ENCODE measurements at places on chromosomes 3 and 15.

DNA sequence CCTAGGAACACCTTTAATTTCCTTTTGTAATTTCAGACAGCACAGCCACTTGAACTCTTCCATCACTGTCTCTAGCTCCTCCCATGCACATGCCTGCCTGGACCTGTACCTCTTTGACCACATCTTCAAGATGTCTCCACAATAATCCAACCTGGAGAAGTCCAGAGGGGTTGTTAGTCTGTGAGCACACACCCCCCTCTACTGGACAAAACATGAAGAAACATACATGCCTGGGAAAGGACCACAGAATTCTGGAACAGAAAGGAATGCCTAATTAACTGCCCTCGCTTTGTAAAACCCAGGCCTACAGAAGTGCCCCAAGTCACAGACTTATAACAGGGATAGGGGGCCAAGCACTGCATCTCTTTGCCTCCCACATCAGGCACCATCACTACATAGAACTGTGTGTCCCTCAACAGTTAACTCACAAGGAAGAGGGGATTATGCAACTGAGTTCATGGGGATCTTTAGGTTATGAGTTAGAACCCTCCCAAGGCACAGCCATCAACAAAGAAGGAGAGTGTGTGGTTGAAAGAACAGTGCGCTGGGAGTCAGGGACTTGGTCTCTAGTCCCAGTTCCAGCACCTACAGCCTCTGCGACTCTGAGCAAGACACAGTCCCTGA is 61.7 kb downstream of the FMN1 start:
- peak; percentile 26 for DNase-seq

DNA sequence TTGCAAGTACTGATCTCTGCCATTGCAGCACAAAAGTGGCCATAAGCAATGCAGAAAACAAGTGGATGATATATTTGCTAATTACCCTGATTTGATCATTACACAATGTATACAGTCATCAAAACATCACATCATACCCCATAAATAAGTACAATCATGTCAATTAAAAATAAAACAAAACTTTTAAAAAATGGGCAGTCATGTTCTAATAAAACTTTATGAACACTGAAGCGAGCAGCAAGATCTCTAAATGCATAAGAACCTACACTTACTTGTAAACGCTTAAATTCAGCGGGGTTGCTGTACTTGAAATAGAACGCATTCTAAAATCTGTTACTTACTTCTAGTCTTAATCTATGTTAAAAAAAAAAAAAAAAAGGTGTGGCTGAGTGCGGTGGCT is 73.4 kb downstream of the AQR start:
- no peak for DNase-seq

GRCh38 chr15:55221090-55222011 is 24.6 kb upstream of the RSL24D1 start:
- DNase-seq = no peak

GRCh38 chr3:115928376-115928775 is 305.1 kb downstream of the GAP43 start:
- no peak for DNase-seq

DNA sequence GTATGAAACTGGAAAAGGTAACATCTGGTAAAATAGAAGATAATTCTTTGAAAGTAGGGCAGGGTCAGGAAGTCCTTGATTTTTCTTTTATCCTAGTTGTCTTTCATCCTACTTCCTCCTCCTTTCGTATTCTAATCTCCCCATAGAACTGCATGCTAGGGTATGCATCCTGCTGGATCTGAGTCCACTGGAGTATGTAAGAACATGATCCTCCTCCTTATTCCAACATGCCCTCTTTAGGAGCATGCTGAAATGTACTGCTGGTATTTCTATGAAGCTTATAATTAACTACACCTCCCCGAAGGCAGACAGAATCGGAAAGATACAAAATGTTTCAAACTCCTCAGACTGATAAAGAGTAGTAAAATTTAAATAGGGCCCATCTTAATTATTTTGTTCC is 493.8 kb downstream of the AGBL1 start:
- DNase-seq = no peak

DNA sequence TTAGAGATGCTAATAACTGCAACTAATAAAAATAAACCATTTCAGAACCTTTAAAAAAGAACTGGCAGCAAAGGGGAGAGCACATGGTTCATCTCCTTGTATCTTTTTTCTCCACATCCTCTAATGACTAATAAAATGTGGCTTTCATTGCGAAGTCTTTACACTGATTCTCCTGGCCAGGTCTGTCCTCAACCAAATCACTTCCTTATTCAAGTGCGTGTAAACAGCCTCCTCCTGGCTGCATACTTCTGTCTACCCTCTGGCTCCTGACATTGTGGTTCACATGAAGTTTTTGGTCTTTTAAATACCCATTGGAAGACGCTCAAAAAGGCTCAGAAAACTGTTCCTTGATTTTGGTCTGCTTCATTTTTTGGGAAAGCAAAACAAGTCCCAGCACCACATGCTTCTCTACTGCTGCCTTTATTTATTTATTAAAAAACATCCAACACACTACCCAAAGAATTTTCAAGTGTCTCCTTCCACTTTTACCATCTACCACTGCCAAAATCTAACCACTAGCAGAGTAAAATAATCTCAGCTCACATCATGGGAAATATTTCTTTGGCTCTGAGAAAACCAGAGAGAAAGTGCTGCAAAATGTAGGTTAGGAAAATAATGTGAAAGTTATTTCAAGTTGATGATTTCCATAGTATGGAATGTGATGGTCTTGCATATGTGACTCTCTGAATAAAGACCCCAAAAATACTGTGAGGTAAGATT is 85.1 kb downstream of the EFL1 start:
- DNase-seq = no peak

GRCh38 chr15:88029696-88030095 is 226.8 kb downstream of the NTRK3 start:
- DNase-seq = no peak

DNA sequence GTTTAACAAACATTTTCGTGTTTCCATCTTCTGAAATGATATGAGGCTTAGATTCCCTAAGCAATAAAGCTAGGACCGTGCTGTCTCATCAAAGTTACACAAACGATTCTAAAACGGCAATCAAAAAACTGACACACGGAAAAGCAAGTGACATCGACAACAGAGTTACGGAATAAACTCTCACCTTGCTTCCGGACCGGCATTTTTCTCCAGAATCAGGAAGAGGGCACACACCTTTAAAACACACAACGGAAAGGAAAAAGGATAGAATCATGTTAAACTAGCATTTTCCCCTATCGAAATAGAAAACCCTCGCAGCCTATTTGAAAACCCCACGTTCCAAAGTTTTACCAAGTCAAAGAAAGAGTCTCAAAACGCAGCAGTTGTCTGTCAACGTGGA is 1.4 kb downstream of the DLG1 start:
- DNase-seq = no peak

DNA sequence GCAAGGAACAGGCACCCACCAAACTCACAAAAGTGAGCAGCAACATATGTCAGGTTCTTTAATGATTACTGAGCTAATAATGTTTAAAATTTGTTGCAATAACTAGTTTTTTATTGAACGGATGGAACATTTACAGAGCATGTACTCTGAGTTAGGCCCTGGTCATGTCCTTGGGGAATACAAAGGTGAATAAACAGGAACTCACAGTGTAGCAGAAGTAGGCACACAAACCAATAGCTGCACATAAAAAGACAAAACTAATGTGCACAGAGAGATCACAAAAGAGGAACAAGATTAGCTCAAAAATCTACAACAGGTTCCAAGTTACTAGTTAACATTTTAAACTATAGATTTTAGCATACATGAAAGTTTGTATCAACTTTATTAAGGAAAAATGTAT is 505.3 kb upstream of the PPP2R3A start:
- no peak for DNase-seq

DNA sequence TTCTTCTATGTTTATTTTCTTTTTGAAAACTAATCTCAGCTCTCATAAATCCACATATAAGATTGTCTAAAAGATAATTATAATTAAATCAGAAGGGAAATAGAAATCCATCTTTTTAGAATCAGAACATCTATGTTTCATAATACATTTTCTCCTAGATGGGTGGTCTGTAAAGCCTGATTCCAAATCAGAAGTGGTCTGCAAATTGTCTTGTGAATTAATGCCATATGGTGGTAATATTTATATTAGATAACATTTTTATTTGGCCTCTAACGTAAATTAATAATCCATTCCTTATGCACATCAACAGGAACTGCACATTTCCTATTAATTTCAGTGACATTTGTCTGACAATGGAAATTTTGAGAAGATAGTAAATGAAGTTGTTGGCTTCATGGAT is 52.8 kb upstream of the TBC1D5 start:
- no peak for DNase-seq

DNA sequence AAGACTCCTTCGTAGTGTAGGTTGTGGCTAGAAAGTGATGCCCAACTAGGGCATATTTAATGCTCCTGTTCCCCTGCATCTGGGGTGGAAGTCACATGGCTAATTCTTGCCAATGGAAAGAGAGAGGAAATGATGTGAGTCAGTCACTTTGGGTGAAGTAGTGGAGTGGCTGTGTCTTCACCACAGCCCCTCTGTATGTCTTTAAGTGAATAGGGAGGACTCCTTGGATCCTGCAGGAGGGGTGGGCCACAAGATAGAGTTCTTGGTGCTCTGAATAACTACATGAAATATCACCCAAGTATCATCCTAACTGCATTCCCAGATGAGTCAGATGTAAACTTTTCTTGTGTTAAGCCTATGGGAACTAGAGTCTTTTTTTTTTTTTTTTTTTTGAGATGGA is 17.8 kb upstream of the MB21D2 start:
- DNase-seq = no peak

- DNase-seq = no peak
Measured at GRCh38 chr15:26421065-26421464, 351.8 kb downstream of the GABRB3 start.

DNA sequence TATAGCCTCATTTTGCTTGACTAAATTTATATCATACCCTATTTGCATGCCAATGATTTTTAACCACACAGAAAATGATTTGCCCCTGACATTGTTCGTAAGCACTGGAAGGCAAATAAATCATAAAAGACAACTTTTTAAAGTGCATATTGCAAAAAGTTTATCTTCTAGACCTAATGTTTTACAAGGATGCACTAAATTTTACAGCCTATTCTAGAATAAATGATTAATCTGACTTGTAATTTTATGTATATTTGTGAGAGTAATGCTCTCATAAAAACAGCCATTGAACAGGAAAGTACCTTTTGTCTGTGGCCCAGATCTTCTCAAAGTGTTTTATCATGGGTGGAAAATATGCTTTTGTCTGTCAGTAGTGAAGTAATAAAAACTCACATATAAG is 546.6 kb downstream of the EPHA3 start:
- DNase-seq = no peak

- no peak for DNase-seq
Measured at GRCh38 chr3:48565591-48566400, 2.2 kb upstream of the UCN2 start.

GRCh38 chr15:71443538-71443937 is 328.3 kb downstream of the THSD4 start:
- no peak for DNase-seq

- DNase-seq = no peak
Measured at GRCh38 chr3:71310359-71310979, 273.1 kb downstream of the FOXP1 start.

All from NCI-H510A (cell line).